Effector CD8-positive, alpha-beta T cell (primary cell): ENCODE measurements at places on chromosomes 2 and 18.

DNA sequence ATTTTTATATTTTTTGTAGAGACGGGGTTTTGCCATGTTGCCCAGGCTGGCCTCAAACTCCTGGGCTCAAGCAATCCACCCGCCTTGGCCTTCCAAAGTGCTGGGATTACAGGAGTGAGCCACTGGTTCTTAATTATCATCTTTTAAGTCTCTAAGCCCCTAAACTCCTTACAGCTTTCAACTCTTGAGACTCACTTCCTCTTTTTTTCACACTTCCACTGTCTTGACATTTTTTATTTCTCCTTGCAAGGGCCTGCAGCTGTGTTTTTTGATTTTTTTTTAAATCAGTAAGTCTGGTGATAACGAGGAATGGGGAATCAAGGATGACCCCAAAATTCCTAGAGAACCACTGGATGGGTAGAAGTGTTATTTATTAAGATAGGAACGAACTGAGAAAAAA lies 8.6 kb upstream of the ABCB11 start:
- DNase-seq = no peak

GRCh38 chr2:9655441-9656269 lies 24.9 kb upstream of the YWHAQ start:
- DNase-seq = no peak

DNA sequence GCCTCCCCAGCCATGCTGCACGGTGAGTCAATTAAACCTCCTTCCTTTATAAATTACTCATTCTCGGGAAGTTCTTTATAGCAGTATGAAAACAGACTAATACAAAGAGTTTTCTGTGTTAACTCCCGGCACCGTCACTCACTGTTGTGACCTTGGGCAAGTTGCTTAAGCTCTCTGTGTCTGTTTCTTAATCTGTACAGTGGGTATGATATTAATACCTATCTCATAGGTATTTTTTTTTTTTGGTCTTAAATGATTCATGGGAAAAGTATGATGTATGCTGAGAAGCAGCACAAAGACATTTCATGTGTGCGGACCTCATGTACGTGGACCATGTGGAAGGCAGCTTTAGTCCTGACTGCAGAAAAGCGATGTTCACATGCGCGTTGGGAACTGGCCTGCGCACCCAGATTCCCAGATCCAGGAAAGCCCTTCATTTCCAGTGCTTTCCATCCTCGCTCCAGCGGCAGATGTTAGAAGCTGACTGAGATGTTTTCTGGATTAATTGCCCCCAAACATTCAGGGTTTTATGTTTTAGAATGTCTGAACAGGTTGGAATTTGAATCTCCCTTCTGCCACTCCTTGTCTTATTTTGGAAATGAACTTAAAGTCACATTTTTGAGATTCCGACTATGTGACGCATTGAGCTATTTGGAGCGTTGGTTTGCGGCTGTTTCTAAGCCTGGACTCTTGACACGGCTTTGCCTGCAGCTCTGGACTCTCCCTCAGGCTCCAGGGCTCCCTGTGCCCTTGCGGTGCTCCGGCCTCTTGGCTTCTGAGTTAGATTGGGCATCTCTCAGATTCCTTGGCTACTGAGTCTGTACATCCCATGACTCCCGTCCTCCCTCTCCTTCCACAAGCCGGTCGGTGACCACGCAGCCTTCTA lies 61.4 kb downstream of the SLC4A3 start:
- DNase-seq = no peak

- no peak for DNase-seq
Observed at GRCh38 chr18:13433685-13434084, 215.1 kb downstream of the LDLRAD4 start.

- no peak for DNase-seq
Observed at GRCh38 chr2:227627769-227628168, 10.5 kb downstream of the SCYGR4 start.

- no peak for DNase-seq
Observed at GRCh38 chr2:150133623-150134022, 353.8 kb downstream of the RND3 start.

GRCh38 chr2:109663721-109664120 lies 49.6 kb downstream of the SOWAHC start:
- no peak for DNase-seq

DNA sequence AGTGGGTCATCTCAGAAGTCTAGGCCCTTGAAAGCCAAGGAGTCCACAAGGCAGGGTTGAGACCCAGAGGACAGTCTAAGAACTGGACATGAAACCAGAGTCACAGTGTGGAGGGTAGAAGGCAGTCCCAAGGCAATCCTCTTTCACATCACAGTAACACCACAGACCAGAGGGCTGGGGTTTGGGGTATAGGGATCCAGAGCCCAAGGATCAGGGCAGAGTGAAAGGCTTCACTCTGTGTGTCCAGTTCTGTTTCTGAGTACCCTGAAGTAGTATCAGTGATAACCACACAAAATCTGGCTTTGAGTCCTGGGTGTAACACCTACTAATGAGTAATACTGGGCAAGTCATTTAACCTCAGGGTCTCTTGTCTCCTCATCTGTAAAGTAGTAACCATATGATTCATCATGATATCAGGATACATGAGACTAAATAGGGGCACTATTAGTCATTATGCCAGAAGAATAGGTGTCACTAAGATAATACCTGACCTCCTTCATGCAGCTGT lies 91.0 kb downstream of the ICA1L start:
- no peak for DNase-seq

DNA sequence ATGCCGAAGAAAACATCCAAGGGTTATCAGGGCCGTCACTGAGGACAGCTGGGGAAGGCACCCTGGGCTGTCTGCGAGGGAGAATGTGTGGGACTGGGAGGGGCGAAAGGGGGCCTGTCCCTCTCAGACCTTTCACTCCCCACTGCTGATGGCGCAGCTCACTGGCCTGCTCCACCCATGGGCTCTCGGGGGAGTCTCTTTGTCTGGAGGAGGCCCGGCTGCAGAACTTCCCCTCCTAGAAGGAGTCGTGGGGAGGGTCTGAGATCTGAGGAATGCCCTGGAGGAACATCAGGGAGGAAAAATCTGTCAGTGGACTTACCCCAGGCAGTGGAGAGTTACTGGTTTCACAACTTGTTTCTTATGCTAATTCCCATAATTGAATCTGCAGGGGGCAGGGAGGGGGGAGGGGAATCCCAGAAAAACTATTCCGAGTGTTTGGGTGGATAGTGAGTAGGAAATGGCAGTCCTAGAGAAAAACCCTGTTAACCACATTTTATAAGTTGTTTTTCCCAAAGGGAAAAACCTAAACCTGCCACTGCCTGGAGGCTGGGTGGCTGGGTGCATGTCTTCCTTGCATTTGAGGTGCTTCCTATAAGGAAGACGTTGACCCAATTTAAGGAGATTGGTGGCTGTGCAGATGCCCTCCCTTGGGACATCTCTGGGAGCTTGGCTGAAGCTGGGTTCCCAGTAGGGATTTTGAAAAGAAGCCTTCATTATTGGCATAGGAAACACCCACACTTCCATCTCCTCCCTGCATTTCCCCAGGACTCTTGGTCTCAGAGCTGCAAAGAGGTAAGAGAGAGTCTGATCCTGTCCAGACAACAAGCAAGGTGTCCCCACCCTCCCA lies 11.7 kb upstream of the SEMA4C start:
- DNase-seq = no peak

- no peak for DNase-seq
Observed at GRCh38 chr18:12837747-12838146, 46.3 kb downstream of the PTPN2 start.

DNA sequence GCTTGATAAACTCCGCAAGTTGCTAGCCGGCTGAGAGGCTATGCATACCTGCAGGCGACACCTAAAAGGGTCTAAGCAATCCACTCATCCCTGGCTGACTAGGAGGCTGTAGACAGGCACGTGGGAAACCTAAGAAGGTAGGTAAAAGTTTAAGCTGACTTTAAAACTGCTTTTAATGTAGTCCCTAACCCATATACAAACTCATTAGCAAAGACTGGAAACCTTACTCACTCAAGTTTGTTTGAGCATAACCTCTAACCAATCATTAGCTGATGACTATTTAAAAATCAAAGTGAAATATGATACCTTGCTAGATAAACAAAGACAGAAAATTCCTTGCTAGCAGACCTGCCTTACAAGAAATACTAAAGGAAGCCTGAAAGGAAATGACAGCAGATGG lies 106.4 kb downstream of the EXOC6B start:
- DNase-seq = no peak

DNA sequence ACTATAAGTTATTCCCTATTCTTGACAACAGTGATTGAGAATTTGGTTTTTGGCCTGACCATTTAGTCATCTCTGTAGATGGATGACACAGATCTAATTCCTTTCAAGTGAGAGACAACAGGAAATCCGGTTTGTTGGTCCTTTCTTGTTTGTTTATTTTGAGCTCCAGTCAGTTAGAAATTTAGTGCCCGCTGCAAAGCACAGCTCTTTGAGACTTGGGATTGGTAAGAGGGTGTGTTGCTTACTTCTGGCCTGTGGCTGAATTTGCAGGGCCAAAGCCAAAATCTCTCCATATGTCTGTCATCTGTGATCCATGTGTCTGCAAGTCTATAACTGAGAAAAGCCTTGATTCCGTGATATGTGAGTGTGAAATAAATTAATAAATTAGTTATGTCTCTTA lies 74.3 kb downstream of the BIN1 start:
- no peak for DNase-seq

DNA sequence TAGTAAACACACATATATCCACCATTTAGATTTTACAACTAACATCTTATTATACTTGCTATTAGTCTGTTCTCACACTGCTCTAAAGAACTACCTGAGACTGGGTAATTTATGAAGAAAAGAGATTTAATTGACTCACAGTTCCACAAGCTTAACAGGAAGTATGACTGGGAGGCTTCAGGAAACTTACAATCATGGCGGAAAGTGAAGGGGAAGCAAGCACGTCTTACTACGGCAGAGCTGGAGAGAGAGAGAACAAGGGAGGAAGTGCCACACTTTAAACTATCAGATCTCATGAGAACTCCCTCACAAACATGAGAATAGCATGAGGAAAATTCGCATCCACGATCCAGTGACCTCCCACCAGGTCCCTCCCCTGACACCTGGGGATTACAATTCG lies 240.7 kb downstream of the CAMKMT start:
- no peak for DNase-seq

GRCh38 chr2:241858206-241859016 lies at the start of gene PDCD1:
Gene PDCD1 (minus strand): TSS chr2:241858894. CDS start chr2:241858838, 56 bp downstream.
- DNase-seq = no peak

GRCh38 chr2:11713815-11714214 lies 32.6 kb upstream of the LPIN1 start:
- no peak for DNase-seq

- DNase-seq = no peak
Observed at GRCh38 chr2:62459672-62460071, 46.3 kb downstream of the TMEM17 start.

GRCh38 chr2:9178904-9179571 lies 27.6 kb upstream of the ASAP2 start:
- DNase-seq = no peak

- no peak for DNase-seq
Observed at GRCh38 chr2:206974551-206974950, 35.2 kb downstream of the CPO start.

DNA sequence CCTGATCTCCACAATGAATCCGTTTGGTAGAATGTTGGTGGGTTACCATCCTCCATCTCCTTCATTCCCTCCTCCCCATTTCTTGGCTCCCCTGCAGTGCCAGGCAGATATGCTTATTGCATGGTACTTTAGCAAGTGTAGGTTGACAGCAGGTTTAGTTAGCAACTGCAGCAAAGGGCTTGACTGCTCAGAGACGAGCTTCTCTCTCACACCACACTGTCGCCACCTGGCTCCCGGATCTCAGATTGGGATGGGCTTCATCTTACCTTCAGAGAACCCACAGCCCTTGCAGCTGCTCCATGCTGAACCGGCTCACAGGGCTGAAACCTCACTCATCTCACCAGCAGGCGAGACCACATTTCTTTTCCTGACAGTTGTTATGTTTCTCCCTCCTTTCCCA lies 88.8 kb downstream of the VWA3B start:
- no peak for DNase-seq

DNA sequence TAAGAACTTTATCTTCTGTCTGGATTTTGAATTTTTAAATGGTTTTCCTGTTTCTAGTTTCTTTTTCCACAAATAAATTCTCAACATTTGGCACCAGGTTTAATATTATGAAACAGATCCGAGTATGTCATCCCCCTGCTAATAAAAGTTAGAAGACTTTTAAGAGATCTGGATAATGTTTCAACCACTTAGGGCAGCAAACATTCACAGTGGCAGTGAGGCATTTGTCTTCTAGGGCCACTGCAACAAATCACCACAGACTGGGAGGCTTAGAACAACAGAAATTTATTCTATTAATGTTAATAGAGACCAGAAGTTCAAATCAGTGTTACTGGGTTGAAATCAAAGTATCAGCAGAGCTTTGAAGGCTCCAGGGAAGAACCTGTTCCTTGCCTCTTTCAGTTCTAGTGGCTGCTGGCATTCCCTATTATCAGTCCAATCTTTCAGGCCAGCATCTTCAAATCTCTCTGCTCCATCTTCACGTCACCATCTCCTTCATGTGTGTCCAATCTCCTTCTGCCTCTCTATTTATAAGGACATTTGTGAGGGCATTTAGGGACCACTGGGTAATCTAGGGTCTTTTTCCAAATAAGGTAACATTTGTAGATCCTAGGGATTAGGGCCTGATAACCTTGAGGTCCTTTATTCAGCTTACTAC lies 23.4 kb downstream of the ACSL3 start:
- DNase-seq = no peak

DNA sequence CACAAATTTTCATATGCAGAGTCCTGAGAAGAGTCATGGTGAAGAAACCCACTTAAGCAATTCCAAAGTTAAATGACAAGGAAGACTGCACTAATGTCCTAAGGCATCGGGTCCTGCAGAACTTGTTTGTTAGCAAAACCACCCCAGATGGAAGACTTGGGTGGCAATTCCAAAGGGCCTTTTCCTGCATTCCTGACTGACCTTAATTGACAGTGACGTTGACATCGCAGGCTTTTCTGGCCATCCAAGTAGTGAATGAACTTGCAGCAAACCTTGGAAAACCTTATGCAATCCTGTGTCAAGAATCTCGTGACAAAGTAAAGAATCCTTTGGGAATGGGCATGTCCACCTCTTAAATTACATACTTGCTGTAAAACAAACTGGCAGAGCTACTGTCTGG lies 112.5 kb upstream of the SH3BP4 start:
- no peak for DNase-seq

GRCh38 chr18:58310517-58310916 lies 266.5 kb downstream of the NEDD4L start:
- no peak for DNase-seq

DNA sequence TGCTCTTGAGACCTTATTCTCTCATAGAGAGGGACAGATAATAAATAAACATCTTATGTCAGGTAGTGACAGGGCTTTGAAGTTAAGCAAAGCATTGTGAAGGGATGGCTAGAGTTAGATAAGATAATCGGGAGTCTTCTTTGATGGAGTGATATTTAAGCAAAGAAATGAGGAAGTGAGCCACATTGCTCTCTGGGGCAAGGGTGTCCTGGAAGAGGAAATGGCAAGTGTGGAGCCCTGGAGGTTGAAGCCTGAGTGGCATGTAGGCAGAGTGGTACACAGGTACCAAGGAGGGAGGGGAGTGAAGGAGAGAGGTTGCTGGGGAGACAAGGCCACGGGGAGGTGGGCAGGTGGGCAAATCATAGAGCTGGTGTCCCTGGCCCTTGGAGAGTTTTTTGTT lies 110.2 kb downstream of the CTAGE1 start:
- DNase-seq = no peak
